Cardiac fibroblast (primary cell): ENCODE measurements at places on chromosomes 2 and 18.

DNA sequence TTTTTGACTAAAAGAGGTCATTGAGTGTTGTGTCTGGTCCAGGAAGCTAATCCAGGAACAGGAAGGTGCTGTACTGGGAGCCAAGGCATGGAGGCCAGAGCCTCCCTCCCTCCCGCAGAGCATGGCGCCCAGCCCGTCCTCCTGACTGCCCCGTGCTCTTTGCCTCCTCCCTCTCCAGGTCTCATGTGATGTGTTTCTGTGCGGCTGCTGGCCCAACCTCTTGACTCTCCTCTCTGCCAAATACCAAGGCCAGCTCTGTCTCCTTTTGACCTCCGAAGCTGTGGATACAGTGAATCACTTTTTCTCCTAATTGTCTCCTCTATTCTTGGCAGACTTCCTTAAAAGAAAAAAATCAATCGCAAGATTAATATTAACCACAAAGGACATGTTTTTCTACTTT, 284.1 kb downstream of the PHLPP1 start:
- peak; percentile 86 for DNase-seq

- peak; percentile 37 for DNase-seq
Observed at GRCh38 chr2:187055463-187055862, 206.5 kb upstream of the ZSWIM2 start.

- DNase-seq: no peak
Observed at GRCh38 chr18:57574866-57575265, 11.6 kb downstream of the FECH start.

DNA sequence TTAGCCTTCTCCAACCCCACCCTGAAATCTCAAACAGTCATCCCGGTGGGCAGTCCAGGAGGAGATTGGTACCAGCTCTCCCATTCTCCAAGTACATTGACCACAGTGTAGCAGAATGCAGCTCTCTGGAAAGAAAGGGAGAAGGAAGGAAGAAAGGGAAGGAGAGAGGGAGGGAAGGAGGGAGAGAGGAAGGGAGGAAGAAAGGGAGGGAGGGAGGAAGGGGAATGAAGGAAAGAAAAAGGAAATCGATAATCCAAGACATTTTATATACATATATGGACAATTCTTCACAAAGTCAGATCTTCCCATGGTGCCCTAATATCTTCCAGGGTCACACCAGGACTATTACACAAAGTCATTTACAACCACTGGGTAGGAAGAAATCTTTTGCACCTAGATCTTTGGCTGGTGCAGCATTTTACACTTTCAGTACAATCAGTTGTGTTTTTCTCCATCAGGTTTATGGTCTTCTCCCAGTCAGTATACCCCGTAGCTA, 58.8 kb downstream of the ARHGEF33 start:
- no peak for DNase-seq

DNA sequence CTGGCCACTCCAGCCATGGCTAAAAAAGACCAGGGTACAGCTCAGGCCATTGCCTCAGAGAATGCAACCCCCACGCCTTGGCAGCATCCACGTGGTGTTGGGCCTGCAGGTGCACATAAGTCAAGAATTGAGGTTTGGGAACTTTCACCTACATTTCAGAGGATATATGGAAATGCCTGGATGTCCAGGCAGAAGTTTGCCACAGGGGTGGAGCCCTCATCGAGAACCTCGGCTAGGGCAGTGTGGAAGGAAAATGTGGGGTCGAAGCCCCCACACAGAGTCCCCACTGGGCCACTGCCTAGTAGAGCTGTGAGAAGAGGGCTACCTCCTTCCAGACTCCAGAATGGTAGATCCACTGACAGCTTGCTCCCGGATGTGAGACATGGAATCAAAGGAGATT, 477.3 kb downstream of the LPIN1 start:
- DNase-seq: no peak

DNA sequence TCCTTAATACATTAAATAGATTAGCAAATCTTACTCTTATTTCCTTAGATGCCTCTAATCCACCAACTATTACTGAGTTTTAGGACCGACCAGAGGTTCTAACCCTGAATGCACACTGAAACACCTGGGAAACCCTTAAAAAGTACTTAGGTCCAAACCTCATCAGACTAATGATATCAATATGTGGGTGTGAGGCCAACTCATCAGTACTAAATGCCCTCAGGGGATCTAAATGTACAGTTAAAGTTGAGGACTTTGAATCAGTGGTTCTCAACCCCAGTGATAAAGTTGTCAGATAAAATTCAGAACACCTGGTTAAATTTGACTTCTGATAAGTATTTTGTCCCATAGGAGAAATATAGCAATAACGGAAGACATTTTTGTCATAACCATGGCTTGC, 20.9 kb downstream of the MMADHC start:
- DNase-seq: no peak

- no peak for DNase-seq
Observed at GRCh38 chr18:48649231-48649630, 110.4 kb downstream of the CTIF start.

DNA sequence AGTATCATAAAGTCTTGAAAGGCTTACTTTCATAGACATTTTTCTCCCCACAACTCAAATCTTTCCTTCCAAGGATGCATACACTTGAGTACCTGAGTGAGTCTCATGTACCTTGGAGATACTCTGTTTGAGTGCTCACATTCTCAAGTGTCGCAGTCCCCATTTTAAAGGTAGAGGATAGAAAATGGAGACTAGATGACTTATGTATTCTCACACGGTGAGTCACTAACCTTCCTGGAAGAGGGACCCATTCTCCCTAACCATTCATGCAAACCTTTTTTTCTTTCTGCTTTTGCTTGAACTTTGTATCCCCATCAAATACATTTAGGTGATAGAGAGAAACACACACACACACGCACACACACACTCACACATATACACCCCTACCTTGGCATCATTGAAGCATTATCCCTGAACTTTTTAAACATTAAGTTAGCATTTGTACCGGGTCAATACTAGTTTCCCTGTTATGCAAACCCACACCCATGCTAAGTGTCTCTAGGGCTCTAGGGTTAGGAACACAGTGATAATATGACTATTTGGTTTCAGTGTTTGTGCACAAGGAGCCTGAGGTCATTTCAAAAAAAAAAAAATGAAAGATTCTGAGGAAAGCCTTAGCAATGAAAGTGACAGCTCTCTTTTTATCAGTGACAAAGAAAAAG, 236.2 kb downstream of the IKZF2 start:
- no peak for DNase-seq

- DNase-seq: peak; percentile 83
Observed at GRCh38 chr2:70919672-70920366, 15.9 kb upstream of the ATP6V1B1 start.

DNA sequence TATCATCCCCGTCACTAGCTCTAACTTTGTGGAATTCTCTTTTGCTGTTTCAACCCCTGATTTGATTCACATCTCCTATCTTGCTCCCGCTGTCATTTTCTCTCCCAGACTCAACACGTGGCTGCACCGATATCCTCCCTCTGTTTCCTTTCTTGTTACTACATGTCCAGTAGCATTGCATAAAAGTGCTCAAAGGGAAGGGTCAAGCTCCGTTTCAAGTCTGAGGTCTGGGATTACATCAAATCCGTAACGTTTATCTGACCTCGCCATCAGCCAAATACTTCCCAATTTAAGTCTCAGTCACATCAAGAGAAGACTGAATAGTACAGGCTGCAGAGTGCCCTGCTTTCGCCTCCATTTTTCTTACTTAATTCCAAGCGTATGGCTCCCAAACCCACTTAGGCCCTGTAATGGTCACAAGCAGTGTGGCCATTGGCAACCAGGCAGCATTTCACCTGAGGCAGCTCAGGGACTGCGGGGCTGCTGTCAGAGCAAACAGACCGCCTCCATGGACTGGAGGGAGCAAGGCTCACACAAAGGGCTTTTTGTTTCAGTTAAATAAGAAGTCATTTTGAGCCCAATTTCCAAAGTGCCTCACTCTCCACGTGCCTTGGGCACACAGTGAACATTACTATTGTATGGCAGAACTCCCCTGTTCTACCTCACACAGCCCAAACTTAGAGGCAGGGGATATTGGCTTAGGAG, 217.8 kb downstream of the BCL11A start:
- DNase-seq: no peak

DNA sequence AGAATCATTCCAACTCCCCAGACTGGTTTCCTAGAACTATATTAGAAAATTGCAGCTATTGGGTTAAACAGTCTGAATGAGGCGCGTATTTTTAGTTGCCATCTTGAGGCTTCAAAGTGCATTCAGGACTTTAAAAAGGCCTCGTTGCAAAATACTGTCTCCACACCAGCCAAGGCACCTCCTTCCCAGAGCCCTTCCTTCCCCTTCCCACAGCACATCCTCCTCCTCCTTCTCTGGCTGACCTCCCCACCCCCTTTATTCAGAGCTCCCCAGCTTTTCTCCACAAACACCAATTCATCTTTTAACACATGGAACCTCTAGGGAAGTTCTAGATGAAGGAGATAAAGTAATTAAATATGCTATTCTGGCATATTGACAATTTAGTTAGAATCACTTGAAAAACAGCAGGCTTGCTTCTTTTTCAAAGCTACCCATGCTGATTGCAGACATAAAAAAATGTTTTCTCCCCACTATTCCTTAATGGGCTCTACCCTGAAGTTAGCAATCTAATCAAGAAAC, 90.3 kb downstream of the RTP5 start:
- DNase-seq: no peak

GRCh38 chr2:237565974-237566373, 400 bp upstream of the PRLH start:
- DNase-seq: no peak

DNA sequence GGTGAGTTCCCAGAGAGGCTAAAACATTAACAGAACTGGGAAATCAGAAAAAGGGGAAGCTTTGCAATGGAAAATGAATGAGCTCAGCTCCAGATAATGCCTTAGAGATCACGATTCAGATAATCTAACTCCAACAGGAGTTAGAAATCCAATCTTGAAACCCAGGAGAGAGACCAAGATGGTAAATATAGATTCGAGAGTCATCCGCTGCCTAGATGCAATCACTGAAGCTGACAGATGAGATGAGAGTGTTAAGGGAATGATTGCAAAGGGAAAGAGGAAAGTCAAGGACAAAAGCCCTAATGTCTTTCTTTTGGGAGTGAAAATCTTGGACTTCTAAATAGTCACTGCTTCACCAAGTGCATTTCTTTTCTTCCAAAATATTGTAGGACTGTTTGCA, 722.0 kb downstream of the EPHA4 start:
- no peak for DNase-seq

DNA sequence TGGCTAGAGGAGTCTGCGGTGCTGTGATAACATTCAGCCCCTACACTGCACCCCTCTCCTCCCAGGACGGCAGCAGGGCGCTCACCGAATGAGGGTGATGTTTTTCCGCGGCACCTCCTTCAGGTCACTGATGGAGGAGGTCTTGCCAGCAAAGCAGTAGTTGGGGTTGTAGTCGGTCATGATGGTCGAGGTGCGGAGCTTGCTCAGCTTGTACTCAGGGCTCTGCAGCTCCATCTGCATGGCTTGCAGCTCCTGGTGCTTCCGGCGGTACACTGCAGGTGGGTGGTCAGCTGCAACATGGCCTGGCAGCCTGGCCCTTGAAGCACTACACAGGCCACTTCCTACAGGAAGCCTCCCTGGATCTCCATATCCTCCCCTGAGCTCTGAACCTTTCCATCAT, 108.0 kb downstream of the CLIP4 start:
- no peak for DNase-seq

- no peak for DNase-seq
Observed at GRCh38 chr18:25077038-25077943, 274.7 kb downstream of the ZNF521 start.

DNA sequence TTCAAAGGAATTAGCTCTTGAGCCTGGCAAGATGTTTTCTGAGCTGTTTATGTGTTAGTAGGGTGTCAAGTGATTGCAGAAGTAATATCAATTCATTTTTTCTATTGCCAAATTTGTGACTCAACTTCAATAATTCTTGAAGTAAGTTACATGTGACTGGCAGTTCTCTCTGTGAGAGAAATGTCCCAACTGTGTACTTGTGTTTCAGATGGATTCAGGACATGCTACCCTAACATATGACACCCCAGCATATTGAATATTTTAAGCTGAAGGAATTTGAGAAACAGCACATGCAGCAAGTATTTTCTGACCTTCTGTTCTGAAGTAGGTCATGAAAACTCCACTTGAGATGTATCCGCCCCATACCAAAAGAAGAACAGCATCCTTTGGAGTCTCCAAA, 263.6 kb downstream of the XIRP2 start:
- DNase-seq: no peak

- no peak for DNase-seq
Observed at GRCh38 chr2:11031876-11032275, 120.1 kb downstream of the KCNF1 start.

DNA sequence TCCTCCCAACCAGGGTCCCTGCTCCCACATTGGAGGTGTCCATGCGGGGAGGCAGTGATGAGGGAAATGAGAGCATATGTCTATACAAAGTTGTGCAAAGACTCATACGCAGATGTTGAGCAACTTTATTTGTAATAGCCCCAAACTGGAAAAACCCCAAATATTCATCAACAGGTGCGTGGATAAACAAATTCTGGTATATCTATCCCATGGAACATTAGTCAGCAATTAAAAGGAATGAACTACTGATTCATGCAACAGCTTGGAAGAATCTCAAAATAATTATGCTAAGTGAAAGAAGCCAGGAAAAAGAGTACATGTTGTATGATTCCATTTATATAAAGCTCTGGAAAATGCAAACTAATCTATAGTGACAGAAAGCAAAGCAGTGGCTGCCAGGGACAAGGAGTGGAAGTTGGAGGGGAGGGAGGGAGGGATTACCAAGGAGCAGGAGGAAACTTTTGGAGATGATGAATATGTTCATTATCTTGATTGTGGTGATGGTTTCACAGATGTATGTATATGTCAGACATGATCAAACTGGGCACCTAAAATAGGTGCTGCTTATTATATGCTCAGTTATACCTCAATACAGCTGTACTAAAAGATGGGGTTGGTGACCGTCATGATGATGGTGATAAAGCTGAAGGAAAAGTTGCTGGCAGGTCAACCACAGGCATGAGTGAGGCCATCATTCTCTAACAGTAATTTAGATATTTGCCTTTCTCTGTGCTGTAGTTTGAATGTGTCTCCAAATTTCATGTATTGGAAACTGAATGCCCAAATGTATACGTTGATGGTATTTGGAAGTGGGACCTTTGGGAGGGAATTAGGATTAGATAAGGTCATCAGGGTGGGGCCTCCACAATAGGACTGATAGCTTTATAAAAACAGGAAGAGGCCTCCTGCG, 270.9 kb downstream of the CYP26B1 start:
- no peak for DNase-seq

DNA sequence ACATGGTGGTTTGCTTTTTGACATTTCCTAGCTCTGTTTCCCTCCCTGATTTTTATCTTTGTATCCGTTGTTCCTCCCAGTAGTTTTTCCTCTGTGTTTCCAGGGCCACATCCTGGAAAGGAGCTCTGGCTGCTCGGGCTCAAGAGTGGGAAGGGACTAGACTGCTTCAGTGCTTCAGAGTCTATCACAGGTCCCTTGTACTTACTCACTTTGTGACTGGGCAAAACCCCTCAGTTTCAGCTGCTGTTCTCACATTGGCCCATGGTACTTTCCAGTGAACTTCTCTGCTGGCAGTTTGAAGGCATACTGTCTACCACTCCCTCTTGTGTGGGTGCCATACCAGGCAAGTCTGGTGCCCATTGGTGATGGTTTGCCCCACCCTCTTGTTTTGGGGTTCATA, 7.5 kb upstream of the STAMBP start:
- no peak for DNase-seq

- peak; percentile 66 for DNase-seq
Observed at GRCh38 chr2:68185541-68186164, 28.0 kb downstream of the PNO1 start.
